CD4-positive, alpha-beta T cell treated with Interleukin-17A for 4 hours (primary cell): ENCODE measurements at places on chromosomes 12 and 14.

GRCh38 chr14:104293231-104293841, 154.9 kb downstream of the KIF26A start:
- DNase-seq = no peak

- peak; percentile 21 for DNase-seq
These were observed 203.7 kb downstream of the ETV6 start for GRCh38 chr12:11853126-11853525.

DNA sequence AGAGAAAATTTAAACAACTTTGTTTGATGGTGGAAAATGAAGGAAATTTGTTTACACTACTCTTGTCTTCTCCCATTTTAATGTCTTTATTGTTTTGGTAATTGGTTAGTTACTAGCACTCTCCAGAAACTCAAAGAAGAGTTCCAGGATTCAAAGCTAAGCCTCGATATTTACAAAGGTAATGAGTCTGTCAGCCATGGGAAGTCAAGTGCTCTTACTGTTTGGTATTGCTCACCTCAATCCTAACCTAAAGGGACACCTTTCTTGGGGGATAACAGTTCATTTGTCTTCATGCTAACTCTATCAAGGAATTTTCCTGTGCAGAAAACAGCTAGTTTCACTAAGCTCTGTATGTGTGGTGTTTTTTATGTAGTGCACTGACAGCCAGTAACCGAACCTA, 222.9 kb upstream of the LMO3 start:
- no peak for DNase-seq

- DNase-seq = peak; percentile 48
These were observed 22.2 kb upstream of the GPR132 start for GRCh38 chr14:105087308-105087962.

DNA sequence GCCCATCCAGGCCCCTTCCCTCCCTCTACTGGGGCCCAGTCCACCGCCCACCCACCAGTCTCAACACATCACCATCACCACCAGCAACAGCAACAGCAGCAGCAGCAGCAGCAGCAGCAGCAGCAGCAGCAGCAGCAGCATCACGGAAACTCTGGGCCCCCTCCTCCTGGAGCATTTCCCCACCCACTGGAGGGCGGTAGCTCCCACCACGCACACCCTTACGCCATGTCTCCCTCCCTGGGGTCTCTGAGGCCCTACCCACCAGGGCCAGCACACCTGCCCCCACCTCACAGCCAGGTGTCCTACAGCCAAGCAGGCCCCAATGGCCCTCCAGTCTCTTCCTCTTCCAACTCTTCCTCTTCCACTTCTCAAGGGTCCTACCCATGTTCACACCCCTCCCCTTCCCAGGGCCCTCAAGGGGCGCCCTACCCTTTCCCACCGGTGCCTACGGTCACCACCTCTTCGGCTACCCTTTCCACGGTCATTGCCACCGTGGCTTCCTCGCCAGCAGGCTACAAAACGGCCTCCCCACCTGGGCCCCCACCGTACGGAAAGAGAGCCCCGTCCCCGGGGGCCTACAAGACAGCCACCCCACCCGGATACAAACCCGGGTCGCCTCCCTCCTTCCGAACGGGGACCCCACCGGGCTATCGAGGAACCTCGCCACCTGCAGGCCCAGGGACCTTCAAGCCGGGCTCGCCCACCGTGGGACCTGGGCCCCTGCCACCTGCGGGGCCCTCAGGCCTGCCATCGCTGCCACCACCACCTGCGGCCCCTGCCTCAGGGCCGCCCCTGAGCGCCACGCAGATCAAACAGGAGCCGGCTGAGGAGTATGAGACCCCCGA, 6.8 kb upstream of the RNU7-1 start:
- peak; percentile 60 for DNase-seq
